ENCODE measurements at places on chromosomes 11 and 22. TPM values are rescaled to one million over a fixed set of nuclear protein-coding genes. Genes with fewer than 3 reads are reported as not detected.

DNA sequence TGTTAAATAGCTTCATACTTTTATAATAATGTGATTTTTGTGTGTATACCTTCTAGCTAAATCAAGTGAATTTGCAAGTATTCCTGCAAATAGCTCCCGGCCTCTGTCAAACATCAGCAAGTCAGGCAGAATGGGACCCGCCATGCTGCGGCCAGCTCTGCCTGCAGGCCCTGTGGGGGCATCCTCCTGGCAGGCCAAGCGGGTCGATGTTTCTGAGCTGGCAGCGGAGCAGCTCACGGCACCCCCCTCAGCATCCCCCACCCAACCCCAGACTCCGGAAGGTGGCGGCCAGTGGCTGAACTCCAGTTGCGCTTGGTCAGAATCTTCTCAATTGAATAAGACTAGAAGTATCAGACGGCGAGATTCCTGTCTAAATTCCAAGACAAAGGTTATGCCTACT lies 19.3 kb downstream of the GTSE1 start:
- DNase-seq: no peak

DNA sequence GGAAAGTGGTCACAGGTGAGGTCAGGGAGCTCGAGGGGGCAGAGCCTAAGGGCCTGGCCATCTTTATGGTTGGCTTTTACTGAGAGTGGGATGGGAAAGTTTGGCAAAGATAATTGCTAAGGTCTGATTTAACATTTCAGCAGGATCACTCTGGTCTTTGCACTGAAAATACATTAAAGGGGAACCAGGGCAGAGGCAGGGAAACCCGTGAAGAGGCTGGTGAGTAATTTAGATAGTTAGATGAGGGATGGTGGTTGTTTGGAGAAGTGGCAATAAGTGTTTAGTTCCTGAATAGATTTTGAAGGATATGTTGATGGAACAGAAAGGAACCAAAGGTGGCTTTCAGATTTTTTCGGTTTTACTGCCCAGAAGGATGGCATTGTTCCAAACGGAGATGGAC lies 50.8 kb downstream of the SCN3B start:
- no peak for DNase-seq

GRCh38 chr11:8063324-8063723 lies 17.7 kb upstream of the TUB start:
- peak; percentile 29 for DNase-seq

GRCh38 chr22:32712644-32713355 lies 88.7 kb upstream of the TIMP3 start:
- DNase-seq: no peak

GRCh38 chr11:78926633-78927338 lies 352.1 kb upstream of the NARS2 start:
- no peak for DNase-seq

KDM4D gene
- 1.3 TPM for total RNA-seq

UBQLN3 gene
- 0.12 TPM for total RNA-seq
